ENCODE measurements at places on chromosomes 1 and 21.

- no peak for DNase-seq
Observed at GRCh38 chr1:181809991-181810545, 251.4 kb downstream of the ZNF648 start.

DNA sequence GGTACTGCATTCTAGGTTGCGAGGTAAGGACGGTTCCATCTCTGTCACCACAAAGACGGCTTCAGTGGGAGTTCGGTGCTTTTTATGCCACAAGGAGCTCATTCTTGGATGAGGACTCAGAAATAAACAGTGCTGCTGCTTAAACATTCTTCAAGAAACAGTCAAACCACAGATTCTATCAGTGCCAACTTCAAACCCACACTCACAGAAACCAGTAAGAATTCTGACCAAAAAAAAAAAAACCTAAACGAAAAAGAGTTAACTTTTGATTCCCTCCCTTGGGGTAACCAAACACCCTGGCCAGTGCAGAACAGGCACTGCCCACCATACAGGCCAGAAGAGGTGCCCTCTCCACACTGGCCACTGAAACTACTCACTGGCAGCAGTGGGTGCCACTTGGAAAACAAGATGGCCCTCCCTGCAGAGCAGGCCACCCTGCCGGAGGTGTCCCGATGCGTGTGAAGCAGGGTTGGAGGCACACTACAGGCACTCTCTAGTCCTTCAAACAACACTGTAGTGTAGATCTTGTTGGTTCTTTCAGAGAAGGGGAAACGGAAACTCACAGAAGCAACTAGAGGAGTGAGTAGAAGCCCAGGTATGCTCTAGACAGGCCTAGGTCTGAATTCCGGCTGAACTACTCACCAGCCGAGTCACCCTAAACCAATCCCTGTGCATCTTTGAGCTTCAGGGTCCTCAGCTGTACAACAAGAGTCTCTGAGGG lies 87.3 kb upstream of the TLR5 start:
- no peak for DNase-seq

DNA sequence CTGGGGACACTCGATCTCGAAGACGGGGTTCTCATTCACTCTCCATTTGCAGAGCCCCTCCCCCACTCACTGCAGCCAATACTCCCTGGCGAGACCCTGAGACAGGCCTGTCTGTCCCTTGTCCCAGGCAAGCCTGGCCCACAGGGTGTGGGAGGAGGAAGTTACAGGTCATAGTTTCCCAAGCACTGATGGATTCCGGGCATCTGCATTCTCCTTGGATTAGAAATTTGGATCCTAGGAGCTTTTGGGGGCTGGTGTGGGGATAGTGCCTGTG lies 11.3 kb downstream of the WNT3A start:
- DNase-seq: no peak

- DNase-seq: no peak
Observed at GRCh38 chr1:41995441-41996130, 76.9 kb upstream of the HIVEP3 start.

GRCh38 chr1:29511436-29511835 lies 275.1 kb downstream of the PTPRU start:
- no peak for DNase-seq

DNA sequence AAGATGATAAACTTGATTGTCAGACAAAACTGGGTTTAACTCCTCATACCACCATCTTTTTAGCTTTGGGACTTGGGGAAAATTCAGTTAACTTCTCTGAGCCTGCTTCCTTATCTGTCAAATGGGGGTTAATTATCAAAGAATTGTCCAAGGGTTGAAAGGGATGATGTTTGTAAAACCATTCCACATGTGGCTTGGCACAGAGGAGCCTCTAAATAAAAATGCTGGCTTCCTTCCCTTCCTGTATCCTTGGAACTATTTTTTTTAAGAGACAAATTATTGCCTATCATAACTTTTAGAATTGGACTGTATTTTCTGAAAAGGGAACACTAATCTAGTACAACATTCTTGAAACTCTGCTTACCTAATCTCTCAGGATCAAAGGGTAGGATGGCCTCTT lies 143.4 kb upstream of the USP24 start:
- DNase-seq: no peak

Measured in activated T-cell treated with anti-CD3 and anti-CD28 coated beads for 4 hours (primary cell).